T-helper 17 cell (primary cell): ENCODE measurements at places on chromosomes 5 and 9.

DNA sequence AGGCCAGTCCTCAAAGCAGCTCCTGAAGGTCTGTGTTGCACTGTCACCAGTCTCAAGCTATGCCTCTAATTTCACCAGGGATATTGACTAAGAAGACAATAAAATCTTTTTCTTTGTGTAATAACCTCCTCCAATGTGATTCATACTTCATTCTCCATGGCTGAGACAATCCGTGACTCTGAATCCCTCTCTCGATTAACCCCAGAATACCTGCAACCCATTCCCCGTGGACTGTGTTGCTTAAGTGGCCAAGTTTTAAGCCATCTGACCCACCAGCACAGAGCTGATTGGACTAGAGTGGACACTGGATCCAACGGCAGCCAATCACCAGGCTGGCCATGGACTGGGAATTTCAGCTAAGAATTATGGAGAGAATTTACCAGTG lies 5.4 kb upstream of the CCIN start:
- peaks cover 9% of the 10 kb centered on the region for H3K36me3 ChIP-seq
- H3K4me3 ChIP-seq: no peak overlapping the region
- no peak for DNase-seq
- H3K27ac ChIP-seq: peak overlapping the region; percentile 75
- H3K4me1 ChIP-seq: peaks cover 26% of the 10 kb centered on the region
- no peaks in the 10 kb centered on the region for H3K27me3 ChIP-seq

DNA sequence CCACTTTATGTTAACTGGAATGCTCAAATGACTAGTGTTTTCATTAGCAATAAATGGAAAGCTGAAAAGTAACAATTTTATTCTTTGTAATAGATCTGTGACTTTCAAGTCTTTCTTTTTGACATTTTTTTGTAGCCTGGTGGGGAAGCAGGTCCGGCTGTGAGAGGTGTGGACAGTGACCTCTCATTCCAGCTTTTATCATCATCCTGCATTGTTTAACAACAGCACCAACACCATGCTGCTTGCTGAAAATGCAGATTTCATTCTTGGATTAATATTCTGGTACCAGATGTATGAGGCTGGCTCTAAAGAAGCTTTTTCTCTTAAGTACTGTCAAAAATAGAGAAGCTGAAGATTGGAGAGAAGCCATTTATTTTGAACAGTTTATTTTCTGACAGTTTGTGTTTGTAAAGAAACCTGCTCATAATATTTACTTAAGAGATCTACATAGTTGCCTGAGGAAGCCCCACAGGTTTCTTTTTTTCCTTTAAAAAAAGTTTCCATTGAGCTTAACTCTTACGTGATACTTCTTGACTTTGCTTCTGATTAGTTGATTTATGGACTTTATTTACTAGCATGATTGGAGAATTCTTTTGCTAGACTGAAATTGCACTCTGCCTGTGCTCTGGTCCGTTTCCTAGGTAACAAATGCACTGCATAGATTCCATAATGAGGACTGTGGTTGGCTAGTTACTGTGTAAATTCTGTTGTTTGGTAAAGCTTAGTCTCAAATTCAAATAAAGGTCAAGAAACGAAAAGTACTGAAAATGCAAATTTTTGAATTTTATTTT lies 3.4 kb downstream of the KIAA1958 start:
- H3K36me3 ChIP-seq: peaks cover 8% of the 10 kb centered on the region
- peaks cover 14% of the 10 kb centered on the region for H3K4me1 ChIP-seq
- DNase-seq: no peak

- no peaks in the 10 kb centered on the region for H3K4me1 ChIP-seq
- no peak overlapping the region for H3K4me3 ChIP-seq
- H3K27me3 ChIP-seq: no peaks in the 10 kb centered on the region
- no peak overlapping the region for H3K27ac ChIP-seq
- DNase-seq: no peak
These were observed 12.7 kb upstream of the DNAH5 start for GRCh38 chr5:13957032-13957645.

- peak overlapping the region; percentile 99 for H3K27ac ChIP-seq
- peaks cover 53% of the 10 kb centered on the region for H3K4me1 ChIP-seq
- no peaks in the 10 kb centered on the region for H3K27me3 ChIP-seq
- no peak for DNase-seq
- H3K36me3 ChIP-seq: no peaks in the 10 kb centered on the region
These were observed 246.6 kb upstream of the ANKRD55 start for GRCh38 chr5:56479696-56480077.

DNA sequence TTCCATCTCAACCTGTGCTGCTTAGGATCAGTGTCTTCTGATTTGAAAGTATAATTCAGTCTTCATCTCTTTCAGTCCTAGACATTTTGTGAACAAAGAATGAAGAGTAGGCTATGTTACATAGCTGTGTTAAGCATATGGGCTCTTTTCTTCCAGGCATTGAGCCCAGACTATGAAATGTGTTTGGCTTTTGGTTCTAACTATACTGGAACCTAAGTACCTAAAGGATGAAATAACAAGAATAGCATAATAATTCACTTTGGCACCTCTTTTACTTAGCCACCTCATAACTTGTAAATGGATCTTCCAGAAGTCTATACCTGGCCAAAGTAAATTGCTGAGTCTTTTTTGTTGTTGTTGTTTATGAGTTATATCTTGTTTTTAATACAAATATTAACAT lies 71.4 kb downstream of the SLF1 start:
- peaks cover 2% of the 10 kb centered on the region for H3K4me1 ChIP-seq
- H3K27ac ChIP-seq: peak overlapping the region; percentile 51
- peaks cover 6% of the 10 kb centered on the region for H3K36me3 ChIP-seq
- no peaks in the 10 kb centered on the region for H3K27me3 ChIP-seq
- DNase-seq: no peak
- no peak overlapping the region for H3K4me3 ChIP-seq

- H3K36me3 ChIP-seq: no peaks in the 10 kb centered on the region
- DNase-seq: no peak
- H3K4me3 ChIP-seq: peak overlapping the region; percentile 94
These were observed 1.3 kb downstream of the TNPO1 start for GRCh38 chr5:72817671-72818266.

GRCh38 chr9:114969269-114969668 lies 38.9 kb upstream of the TNFSF8 start:
- H3K36me3 ChIP-seq: no peaks in the 10 kb centered on the region
- H3K27me3 ChIP-seq: no peaks in the 10 kb centered on the region
- no peak overlapping the region for H3K4me3 ChIP-seq
- peaks cover 9% of the 10 kb centered on the region for H3K4me1 ChIP-seq
- H3K27ac ChIP-seq: no peak overlapping the region

DNA sequence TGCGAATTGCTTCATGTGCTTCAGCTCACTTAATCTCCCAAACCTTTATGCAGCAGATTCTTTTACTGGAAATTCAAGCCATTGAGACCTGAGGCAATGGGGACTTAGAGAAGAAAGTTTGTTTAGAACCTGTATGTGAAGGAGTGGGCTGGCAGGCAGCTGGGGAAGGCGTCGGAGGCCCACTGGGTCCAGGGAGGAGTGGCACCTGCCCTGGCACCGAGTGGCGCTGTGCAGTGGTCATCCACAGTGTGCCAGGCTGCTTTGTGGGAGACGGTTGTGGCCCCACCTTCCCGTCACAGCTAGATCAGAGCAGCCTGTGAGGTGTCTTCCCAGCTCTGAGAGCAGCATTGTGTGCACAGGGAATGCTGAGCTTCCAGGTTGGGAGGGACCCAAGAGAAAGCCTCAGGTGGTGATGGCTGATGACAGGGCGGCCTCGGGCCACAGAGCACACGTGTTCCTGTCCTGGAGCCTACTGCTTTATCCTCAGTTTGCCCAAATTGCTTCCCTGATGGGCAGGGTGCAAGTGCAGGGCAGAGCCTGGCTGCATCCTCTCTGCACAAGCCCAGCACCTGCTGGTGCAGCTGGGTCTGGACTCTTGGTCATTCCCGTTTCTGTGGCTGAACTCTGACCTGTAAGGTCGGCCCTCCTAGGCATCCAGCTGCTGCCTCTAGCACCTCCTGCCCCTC lies 175.2 kb downstream of the CACNA1B start:
- H3K27ac ChIP-seq: no peak overlapping the region
- peaks cover 8% of the 10 kb centered on the region for H3K4me1 ChIP-seq
- no peaks in the 10 kb centered on the region for H3K36me3 ChIP-seq

GRCh38 chr5:52920929-52921328 lies 68.2 kb upstream of the ITGA2 start:
- no peak overlapping the region for H3K27ac ChIP-seq
- DNase-seq: no peak
- peaks cover 13% of the 10 kb centered on the region for H3K27me3 ChIP-seq
- H3K4me3 ChIP-seq: no peak overlapping the region
- peaks cover 5% of the 10 kb centered on the region for H3K36me3 ChIP-seq

- no peak overlapping the region for H3K4me3 ChIP-seq
- H3K4me1 ChIP-seq: no peaks in the 10 kb centered on the region
- no peak overlapping the region for H3K27ac ChIP-seq
- H3K36me3 ChIP-seq: no peaks in the 10 kb centered on the region
- H3K27me3 ChIP-seq: peaks cover 22% of the 10 kb centered on the region
These were observed 22.3 kb downstream of the FABP6 start for GRCh38 chr5:160251406-160252155.

DNA sequence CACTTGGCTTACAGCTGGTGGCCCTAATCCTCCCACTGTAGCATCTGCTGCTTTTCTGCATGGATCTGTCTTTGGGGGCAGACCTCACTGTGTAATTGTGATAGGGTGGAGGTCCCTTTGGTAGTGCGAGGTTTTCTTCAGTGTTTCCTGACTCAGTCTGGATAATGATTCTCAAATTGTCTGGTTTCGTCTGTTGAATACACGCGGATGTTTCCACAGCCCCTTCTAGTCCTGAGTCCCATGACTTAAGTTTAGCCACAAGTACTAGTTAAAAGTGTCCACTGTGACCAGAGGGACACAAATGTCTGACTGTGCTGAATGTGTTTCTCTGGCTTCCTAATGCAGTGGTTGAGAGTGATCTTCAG lies 70.5 kb downstream of the LMNB1 start:
- H3K4me3 ChIP-seq: no peak overlapping the region
- no peaks in the 10 kb centered on the region for H3K27me3 ChIP-seq
- H3K4me1 ChIP-seq: peaks cover 22% of the 10 kb centered on the region
- peaks cover 2% of the 10 kb centered on the region for H3K36me3 ChIP-seq

GRCh38 chr9:37421914-37422288 lies 595 bp upstream of the GRHPR start:
- no peaks in the 10 kb centered on the region for H3K36me3 ChIP-seq
- H3K27ac ChIP-seq: peak overlapping the region; percentile 94
- peak overlapping the region; percentile 96 for H3K4me3 ChIP-seq
- H3K27me3 ChIP-seq: no peaks in the 10 kb centered on the region

DNA sequence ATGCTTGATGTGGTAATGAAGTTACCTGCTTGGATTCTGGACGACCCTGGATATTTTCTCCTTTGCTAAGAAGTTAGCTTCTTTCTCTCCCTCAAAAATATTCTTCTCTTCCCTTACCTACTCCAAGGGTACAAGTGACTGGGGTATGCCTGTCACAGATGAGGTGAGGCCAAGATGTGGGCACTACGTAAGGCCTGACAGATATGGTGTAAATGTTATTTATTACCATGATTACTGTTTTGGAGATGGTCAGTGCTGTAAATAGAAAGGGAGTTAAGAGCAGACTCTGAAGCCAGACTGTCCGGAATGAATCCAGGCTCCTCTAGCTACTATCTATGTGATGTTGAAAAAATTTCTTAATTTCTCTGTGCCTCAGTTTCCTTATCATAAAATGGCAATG lies 1.1 kb upstream of the KIAA1958 start:
- no peak for DNase-seq
- peak overlapping the region; percentile 97 for H3K4me3 ChIP-seq
- H3K27me3 ChIP-seq: no peaks in the 10 kb centered on the region
- H3K36me3 ChIP-seq: peaks cover 2% of the 10 kb centered on the region
- peaks cover 15% of the 10 kb centered on the region for H3K4me1 ChIP-seq
- H3K27ac ChIP-seq: peak overlapping the region; percentile 92

DNA sequence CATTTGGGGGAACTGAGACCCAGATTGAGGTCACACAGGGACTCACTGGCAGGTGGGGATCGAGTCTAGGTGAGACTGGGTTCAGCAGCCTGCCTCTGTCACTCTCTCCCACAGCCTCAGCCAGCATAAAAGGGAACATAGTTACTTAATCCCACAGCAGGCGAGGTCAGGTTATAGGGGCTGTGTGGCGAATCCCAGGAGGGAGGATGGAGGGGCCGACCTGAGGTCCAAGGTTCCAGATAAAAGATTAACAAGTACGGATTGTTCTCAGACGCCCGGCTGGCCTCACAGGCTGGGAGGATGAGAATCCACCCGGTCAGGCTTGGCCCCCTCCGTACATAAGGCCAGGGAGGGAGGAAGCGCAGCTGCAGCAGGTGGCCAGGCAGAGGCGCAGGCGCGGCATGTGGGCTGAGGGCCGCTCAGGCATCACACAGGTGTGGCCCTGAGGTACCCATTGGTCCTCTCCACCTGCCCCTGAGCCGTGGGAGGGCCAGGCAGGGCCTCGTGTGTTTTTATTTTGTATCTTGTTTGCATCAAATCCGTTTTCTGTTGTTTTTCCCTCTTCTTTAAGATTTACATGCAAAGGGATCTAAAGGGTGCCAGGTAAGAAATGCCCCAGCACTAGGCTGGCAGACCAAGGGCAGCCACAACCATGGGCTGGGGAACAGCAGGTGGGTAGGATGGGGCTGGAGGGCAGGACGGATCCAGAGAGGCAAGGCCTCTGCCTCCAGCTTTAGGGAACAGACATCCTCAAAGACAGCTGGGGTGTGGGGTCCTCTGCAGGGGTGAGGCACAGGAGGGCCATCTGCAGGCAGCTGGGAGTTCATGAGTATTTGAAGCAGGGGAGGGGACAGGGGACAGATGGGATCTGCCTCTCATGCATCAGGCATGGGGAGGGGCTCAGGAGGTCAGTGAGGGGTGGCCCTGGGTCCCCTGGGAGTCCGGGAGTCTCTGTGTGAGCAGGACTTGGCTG lies 3.6 kb downstream of the SUSD3 start:
- H3K36me3 ChIP-seq: peaks cover 2% of the 10 kb centered on the region
- no peaks in the 10 kb centered on the region for H3K27me3 ChIP-seq
- peak overlapping the region; percentile 100 for H3K27ac ChIP-seq
- H3K4me3 ChIP-seq: peak overlapping the region; percentile 92
- H3K4me1 ChIP-seq: peaks cover 66% of the 10 kb centered on the region

GRCh38 chr9:111399772-111400563 lies 69.9 kb upstream of the OR2K2 start:
- no peak overlapping the region for H3K27ac ChIP-seq
- peaks cover 1% of the 10 kb centered on the region for H3K4me1 ChIP-seq
- no peaks in the 10 kb centered on the region for H3K27me3 ChIP-seq

DNA sequence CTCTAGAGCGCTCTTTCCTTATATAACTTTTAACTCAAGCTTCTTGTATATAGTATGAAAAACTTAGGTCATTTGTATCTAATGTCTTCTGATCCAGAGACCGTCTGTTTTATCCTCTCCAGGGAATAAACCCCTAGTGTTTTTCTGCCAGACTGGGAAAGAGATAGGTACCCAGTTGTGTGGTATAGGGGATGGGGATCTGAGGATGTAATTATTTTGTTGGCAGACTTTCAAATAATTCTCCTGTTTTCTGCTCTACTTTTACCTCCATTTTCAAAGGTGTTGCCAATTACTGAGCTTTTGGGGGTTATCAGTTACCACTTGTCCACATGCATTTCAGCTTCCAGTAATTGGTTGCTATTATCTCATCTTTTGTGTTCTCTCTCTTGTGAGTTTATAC lies 17.9 kb downstream of the CCDC171 start:
- no peaks in the 10 kb centered on the region for H3K4me1 ChIP-seq
- H3K27ac ChIP-seq: peak overlapping the region; percentile 62
- no peak for DNase-seq
- no peak overlapping the region for H3K4me3 ChIP-seq
- peaks cover 4% of the 10 kb centered on the region for H3K27me3 ChIP-seq
- H3K36me3 ChIP-seq: peaks cover 4% of the 10 kb centered on the region

GRCh38 chr5:173563246-173563645 lies 53.2 kb downstream of the BOD1 start:
- H3K4me1 ChIP-seq: no peaks in the 10 kb centered on the region
- peaks cover 11% of the 10 kb centered on the region for H3K27me3 ChIP-seq
- H3K4me3 ChIP-seq: no peak overlapping the region
- no peak for DNase-seq
- no peak overlapping the region for H3K27ac ChIP-seq

- peaks cover 3% of the 10 kb centered on the region for H3K36me3 ChIP-seq
- no peaks in the 10 kb centered on the region for H3K4me1 ChIP-seq
- no peak overlapping the region for H3K4me3 ChIP-seq
- DNase-seq: no peak
These were observed 97.6 kb downstream of the SEMA6A start for GRCh38 chr5:116476897-116477537.
